Mesothelial cell of epicardium (in vitro differentiated cells): ENCODE measurements at places on chromosomes 7 and 10. TPM values are rescaled to one million over a fixed set of nuclear protein-coding genes. Genes with fewer than 3 reads are reported as not detected.

IDI2 gene
- total RNA-seq = not detected in 3 replicates

GRCh38 chr10:100222529-100222928 is 6.9 kb downstream of the CHUK start:
- no peak for DNase-seq

FAM237B gene
- total RNA-seq = not detected in 3 replicates

COL17A1 gene
- total RNA-seq = 3.6 to 4.4 TPM (median 4.2 TPM) in 3 replicates

DNA sequence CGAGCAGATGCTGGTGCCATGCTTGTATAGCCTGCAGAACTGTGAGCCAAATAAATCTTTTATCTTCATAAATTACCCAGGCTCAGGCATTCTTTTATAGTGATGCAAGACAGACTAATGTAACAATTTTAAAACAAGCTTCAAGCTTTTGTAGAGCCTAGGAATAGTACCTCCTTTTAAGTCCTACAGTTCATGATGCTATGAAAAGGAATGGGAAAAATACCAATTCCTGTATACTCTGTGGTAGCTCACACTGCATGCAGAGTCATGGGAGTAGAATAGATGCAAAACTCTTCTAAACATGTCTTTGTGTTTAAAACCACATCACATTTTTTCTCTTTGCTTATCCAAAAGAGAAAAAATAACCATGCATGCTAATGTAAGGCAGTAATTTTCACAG is 66.6 kb upstream of the WNT16 start:
- DNase-seq = no peak

DNA sequence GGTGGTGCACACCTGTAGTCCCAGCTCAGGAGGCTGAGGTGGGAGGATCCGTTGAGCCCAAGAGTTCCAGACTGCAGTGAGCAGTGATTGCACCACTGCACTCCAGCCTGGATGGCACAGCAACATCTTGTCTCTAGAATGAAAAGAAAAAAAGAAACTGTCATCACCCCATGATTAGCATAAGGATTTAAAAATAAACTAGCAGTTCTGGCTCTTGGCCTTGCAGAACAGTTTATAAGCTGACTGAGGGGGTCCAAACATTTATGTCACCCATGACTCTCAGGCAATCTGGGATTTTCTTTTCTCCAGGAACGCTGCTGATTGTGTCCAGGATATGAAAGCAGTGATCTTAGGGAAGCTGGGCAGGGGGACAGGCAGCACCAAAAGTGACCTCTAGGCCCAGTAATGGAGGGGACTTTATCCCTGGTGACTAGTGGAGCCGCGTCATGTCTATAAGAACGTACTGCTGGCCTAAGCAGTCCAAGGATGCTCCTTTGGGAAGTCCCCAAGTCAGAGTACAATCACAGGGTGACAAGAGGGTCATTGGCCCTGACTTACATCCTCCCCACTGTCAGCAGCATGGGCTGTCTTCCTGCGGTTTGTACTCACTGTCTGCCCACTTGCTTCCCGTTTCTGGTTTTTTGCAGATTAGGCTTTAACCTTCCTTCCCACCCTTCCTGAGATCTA is 177.4 kb downstream of the ARHGAP12 start:
- no peak for DNase-seq

GRCh38 chr7:155963356-155963755 is 151.1 kb upstream of the SHH start:
- DNase-seq = no peak

DNA sequence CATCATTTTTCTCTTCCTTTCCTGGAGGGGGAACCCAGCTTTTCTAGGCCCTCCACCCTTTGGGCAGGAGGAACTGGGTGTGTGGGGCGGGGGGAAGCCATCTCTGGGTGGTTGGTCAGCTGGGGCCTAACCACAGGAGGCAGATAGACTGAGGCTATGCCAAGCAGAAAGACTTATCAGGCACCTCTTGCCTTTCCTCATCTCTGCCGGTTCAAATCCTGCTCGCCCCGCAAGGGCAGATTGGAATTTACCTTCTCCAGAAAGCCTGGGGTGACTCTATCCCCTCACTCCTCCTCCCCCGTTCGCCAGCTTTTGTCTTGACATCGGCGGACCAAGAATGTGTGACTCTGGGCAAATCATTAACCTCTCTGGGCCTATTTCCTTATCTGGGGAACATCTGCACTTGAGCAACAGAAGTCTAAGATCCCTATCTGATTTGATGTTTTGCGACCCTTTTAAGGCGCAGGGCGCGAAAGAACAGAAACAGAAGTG is 584 bp upstream of the GARS1 start:
- DNase-seq = peak; percentile 38

DNA sequence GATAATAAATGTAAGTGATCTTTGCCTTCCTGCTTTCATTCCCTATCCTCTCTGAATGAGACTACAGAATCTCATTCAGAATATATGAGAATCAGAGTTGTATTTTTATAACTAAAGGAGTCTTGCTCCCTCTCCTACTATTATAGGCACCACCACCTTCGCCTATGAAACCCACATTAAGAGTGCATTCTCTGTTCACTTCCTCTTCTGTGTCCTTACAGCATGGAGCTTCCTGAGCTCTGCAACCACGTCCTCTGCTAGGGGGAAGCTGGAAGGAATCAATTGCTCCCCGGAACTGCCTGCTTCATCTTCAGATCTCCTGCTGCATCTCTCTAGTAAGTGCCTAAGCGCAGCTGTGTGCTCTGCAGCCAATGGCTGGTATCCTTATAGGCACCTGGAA is 820.7 kb downstream of the GRID1 start:
- DNase-seq = no peak

- DNase-seq = no peak
Measured at GRCh38 chr7:152615031-152615741, 60.8 kb downstream of the XRCC2 start.

GRCh38 chr10:104639590-104640338 is 1.3 kb upstream of the SORCS3 start:
- DNase-seq = no peak

ASAH2B gene
- 4.9 to 6.3 TPM (median 5.8 TPM) in 3 replicates for total RNA-seq

OR2A12 gene
- total RNA-seq = not detected in 3 replicates

DNA sequence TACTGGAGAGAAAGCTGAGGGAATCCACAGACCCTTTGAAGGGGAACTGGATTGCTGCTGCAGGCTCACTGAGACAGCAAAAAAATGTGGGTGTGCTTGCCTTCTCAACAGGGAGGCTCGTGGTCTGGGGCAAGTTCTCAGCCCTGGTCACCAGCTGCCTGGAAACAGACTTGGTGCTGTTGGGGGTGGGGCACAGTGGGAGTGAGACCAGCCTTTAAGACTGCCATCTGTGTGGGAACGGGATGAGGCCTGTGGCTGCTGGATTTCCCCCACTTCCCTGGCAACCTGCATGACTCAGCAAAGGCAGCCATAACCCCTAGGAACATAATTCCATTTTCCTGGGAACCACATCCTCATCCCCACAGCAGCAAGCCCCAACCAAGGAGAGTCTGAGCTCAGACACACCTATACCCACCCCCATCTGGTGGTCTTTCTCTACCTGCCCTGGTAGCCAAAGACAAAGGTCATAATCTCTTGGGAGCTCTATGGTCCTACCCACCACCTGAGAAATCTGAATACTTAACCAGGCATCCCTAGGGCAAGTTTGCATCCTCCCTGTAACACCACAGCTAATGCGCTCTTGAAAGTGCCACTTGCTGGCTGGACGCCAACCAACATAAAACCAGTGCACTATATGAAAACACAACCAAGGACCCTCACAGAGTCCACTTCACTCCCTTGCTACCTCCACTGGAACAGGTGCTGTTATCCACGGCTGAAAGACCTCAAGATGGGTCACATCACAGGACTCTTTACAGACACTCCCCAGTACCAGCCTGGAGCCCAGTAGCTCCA is 45.0 kb upstream of the TFEC start:
- no peak for DNase-seq

GRCh38 chr7:123054357-123055133 is 59.0 kb upstream of the TAS2R16 start:
- DNase-seq = no peak

CCDC172 gene
- not detected in 3 replicates for total RNA-seq

DNA sequence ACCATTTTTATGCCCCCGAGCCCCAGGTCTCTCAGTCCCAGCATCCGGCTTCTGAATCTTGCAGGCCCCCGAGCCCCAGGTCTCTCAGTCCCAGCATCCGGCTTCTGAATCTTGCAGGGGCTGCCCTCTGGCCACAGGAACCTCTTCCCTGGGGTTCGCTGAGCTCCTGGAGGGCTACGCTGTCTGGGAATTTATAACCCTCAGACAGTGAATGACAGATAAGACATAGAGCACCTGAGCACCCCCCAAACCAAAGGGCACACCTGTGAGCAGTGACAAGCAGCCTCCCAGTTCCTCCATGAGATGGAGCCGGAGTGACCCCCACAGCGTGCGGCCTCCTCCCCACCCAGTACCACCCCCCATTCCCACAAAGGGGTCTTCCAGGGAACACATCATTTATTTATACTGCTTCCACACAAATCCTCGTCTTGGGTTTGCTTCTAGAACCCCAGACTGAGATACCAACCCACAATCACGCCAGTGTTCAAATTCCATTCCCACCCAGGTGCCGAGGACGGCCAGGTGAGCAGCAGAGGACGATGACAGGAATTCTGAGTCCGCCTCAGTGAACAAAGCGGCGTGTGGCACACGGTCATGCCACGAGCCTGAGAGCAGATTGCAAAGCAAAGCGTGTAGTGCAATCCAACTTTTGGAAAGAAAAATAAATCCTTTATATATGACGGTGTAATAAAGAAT is 57.7 kb upstream of the FAM20C start:
- no peak for DNase-seq

GRCh38 chr7:134712196-134712595 is 65.5 kb downstream of the BPGM start:
- DNase-seq = no peak

DNA sequence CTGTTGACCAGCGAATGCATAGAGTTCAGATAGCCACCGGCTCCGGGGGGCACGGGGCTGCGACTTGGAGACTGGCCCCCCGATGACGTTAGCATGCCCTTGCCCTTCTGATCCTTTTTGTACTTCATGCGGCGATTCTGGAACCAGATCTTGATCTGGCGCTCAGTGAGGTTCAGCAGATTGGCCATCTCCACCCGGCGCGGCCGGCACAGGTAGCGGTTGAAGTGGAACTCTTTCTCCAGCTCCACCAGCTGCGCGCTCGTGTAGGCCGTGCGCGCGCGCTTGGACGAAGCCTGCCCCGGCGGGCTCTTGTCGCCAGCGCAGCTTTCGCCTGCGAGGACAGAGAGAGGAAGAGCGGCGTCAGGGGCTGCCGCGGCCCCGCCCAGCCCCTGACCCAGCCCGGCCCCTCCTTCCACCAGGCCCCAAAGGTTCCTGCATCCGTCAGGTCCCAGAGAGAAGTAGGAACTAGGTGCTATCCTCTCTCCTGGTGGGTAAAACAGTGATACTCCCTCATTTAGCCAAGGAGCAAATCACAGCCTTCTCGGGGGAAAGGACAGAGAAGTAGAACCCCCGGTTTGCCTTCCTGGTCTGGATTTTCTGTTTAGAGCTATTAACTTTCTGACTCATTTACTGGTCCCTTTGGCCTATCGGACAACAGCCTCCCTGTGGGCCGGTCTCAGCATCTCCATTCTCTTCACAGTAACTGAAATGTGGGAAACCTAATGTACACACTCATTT is 6.1 kb upstream of the HOXA2 start:
- no peak for DNase-seq

GPR85 gene
- 1.8 to 2.2 TPM (median 2.1 TPM) in 3 replicates for total RNA-seq

DNA sequence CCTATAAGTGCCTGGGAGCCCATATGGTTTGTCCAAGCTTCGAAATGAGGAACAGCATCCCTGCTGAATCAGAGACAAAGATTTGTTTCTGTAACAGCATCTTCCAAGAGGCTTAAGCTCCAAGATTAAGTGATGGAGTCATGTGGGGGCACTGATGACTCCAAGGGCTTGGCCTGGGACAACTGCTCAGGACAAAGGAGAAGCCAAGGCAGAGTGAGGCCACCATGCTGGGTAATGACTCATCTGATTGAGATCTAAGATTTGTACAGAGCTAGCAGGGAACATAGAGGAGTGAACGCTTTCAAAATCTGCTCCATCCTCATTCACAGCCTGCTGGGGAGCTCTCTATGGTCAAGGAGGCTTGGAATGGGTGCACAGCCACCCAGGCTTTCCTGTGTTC is 49.3 kb downstream of the C10orf120 start:
- no peak for DNase-seq

GRCh38 chr7:103862302-103863035 is 127.0 kb downstream of the RELN start:
- DNase-seq = no peak

PRKCQ gene
- total RNA-seq = 2.3 to 2.4 TPM (median 2.3 TPM) in 3 replicates

DNA sequence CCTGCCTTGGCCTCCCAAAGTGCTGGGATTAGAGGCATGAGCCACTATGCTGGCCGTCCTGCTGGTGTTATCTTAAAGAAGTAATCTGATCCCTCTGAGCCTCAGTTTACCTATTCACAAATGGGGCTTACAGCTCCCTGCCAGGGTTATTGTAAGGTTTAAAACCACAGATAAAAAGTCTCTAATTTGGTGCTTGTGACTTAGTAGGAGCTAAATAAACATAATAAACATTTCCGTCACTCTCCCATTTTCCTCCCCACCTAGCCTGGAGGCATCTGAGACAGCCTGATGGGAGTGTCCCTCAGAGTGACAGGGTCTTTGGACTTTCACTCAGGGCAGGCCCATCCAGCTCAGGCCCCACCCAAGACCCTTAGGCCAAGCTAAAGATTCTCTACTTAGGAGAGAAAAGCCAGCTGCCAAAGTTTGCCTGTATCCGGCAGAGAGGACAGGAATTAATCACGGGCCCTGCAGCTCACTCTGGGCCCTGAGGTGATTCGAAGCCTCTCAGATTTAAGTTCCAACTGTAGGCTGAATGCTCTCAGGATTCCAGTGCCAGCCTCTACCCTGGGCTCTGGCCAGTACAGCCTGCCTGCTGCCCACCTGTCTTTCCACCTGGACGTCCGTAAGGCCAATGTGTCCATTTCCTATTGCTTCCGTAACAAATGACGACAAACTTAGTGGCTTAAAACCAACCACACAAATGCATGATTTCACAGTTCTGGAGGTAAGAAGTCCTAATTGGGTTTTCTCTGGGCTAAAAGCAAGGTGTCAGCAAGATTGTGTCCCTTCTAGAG is 21.8 kb upstream of the DUSP5 start:
- no peak for DNase-seq

- DNase-seq = no peak
Measured at GRCh38 chr7:117072620-117073118, 119.4 kb downstream of the ST7 start.

INMT gene
- total RNA-seq = 3.3 to 4.3 TPM (median 3.4 TPM) in 3 replicates
